ENCODE measurements at places on chromosomes 6 and 20. TPM values are rescaled to one million over a fixed set of nuclear protein-coding genes. Genes with fewer than 3 reads are reported as not detected.
A peak's percentile ranks its signal among the peaks of the same experiment; 100 is the strongest.

The SMOC2 gene
- 0.42 TPM for total RNA-seq

DNA sequence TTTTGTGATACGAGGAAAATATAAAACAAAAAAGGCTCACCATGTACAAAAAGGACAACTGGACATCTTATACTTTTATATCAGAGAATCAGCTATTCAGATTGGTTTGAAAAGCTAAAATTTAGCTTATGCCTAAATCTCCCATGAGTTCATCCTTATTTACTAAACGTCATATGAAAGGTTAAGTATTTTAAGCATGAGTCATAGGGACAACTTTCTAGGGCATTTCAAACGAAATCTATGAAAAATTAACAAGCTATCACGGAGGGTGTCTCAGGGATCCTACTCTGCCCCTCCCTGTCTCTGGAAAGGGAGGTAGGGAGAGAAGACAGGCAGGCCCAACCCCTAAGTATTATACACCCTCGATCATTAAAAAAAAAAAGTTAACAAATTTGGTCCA, 124.1 kb upstream of the LOC128125822 start:
- H3K36me3 ChIP-seq = no peaks in the 10 kb centered on the region
- no peak for DNase-seq
- peaks cover 3% of the 10 kb centered on the region for H3K4me1 ChIP-seq
- H3K27me3 ChIP-seq = no peaks in the 10 kb centered on the region
- H3K27ac ChIP-seq = no peak overlapping the region
- no peak overlapping the region for H3K4me3 ChIP-seq

DNA sequence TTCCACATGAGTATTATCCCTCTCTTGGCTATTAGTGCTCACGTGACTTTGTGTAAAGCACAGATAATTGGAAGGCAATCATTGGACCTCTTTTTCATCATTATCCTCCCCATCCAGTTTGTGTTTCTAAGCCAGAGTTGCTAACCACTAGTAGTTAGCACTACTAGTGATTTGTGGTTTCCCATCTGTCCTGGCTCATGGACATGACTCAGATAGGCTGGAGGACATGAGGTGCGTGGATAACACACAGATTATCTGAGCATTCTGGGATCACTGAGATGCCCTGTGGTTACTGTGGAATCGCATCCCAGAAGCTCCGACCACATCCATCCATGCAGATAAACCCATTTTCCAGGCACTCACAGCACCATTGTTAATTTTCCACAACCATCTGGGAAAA, 123.8 kb upstream of the NAA20 start:
- no peaks in the 10 kb centered on the region for H3K36me3 ChIP-seq
- H3K4me1 ChIP-seq = no peaks in the 10 kb centered on the region
- DNase-seq = no peak
- H3K27me3 ChIP-seq = no peaks in the 10 kb centered on the region

The TREML2 gene
- not detected for total RNA-seq

The VWA7 gene
- 14.6 TPM for total RNA-seq

- no peak for DNase-seq
- H3K36me3 ChIP-seq = no peaks in the 10 kb centered on the region
- H3K27ac ChIP-seq = no peak overlapping the region
- no peaks in the 10 kb centered on the region for H3K4me1 ChIP-seq
These were observed 59.0 kb downstream of the QRSL1 start for GRCh38 chr6:106688177-106688951.

The ZKSCAN3 gene
- total RNA-seq = 11.2 TPM

GRCh38 chr6:128491610-128492206, 28.7 kb downstream of the PTPRK start:
- no peak for DNase-seq
- peak overlapping the region; percentile 27 for H3K27ac ChIP-seq
- H3K4me3 ChIP-seq = peak overlapping the region; percentile 9

GRCh38 chr20:39756369-39756768, 794.2 kb downstream of the DHX35 start:
- H3K4me1 ChIP-seq = no peaks in the 10 kb centered on the region
- no peaks in the 10 kb centered on the region for H3K36me3 ChIP-seq
- H3K27ac ChIP-seq = no peak overlapping the region
- no peaks in the 10 kb centered on the region for H3K27me3 ChIP-seq

GRCh38 chr6:33894438-33894837, 90.6 kb upstream of the MLN start:
- no peak overlapping the region for H3K4me3 ChIP-seq
- H3K4me1 ChIP-seq = no peaks in the 10 kb centered on the region
- no peaks in the 10 kb centered on the region for H3K36me3 ChIP-seq
- no peaks in the 10 kb centered on the region for H3K27me3 ChIP-seq
- DNase-seq = no peak

GRCh38 chr6:158729906-158730540, 80.2 kb downstream of the SYTL3 start:
- no peak for DNase-seq
- peaks cover 61% of the 10 kb centered on the region for H3K36me3 ChIP-seq
- H3K27ac ChIP-seq = peak overlapping the region; percentile 97
- no peaks in the 10 kb centered on the region for H3K27me3 ChIP-seq
- H3K4me1 ChIP-seq = peaks cover 79% of the 10 kb centered on the region
- H3K4me3 ChIP-seq = peak overlapping the region; percentile 12

The ARHGAP40 gene
- total RNA-seq = 3.4 TPM
